Effector memory CD4-positive, alpha-beta T cell (primary cell): ENCODE measurements at places on chromosomes 6 and 20.

DNA sequence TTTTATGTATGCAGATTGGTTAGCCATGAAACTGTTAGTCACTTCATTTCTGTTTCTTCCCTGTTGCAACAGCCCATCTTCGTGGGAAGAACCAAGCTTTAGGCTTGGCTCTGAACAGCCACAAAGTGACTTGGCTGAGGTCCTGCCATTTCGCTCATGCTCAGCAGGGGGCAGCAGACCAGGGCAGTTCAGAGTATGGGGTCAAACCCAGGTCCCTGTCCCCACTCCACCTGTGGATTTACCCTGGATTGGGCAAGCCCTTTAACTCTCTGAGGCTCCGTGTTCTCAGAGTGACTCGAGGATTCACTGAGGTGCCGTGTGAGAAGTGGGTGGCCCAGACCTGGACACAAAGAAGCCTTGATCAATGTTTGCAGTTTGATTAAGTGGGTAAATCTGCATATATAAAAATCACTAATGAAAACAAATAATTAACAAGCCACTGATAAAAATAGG lies 19.8 kb upstream of the MAP1LC3A start:
- no peak for DNase-seq

DNA sequence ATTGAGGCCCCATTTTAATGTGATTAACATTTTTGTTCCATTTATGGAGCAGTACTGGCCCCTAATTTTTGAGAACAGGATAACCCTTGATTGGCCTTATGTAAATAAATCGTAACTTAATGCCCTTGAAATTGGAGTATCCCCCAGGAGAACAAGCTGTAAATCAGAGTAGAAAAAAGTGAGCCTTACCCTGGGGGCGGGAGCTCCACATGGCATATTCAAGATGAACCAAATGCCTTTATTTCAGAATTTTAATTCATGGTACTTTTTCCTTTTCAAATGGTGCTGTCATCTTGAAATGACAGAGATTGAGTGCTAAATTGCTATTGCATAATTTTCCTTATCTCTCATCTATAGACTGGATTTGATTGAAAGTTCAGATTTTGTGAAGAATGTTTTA lies 809.5 kb upstream of the FLRT3 start:
- no peak for DNase-seq

- DNase-seq: no peak
Measured at GRCh38 chr6:42078386-42078785, 28.1 kb downstream of the TAF8 start.

DNA sequence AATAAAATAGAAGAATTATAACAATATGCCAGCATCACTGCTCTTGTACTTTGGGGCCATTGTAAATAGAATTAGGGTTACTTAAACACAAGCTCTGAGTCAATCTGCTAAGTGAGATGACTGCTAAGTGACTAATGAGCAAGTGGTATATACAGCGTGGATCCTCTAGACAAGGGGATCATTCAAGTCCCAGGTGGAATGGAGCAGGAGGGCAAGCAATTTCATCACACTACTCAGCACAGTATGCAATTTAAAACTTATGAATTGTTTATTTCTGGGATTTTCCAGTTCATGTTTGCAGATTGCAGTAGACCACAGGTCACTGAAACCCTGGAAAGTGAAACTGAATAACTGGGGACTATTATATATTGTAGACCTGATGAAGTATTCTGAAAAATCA lies 235.3 kb downstream of the BTBD3 start:
- DNase-seq: no peak

DNA sequence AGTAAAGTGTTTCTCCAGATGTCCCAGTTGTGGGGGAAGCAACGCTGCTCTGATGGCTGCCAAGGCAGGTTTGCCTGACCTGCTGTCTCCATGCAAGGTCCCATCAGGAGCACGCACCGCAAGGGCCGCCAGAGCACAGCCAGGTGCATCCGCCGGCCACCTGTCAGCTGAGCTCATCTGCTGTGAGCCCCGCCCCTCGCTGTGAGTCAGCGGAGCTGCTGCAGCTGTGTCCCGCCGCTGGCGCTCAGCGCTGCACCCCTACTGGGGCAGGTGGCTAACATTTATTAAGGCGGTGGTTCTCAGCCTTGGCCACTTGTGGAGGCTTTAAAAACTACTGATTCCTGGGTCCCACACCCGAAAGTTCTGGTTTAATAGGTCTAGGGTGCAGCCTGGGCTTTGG lies 225.7 kb downstream of the UST start:
- no peak for DNase-seq

DNA sequence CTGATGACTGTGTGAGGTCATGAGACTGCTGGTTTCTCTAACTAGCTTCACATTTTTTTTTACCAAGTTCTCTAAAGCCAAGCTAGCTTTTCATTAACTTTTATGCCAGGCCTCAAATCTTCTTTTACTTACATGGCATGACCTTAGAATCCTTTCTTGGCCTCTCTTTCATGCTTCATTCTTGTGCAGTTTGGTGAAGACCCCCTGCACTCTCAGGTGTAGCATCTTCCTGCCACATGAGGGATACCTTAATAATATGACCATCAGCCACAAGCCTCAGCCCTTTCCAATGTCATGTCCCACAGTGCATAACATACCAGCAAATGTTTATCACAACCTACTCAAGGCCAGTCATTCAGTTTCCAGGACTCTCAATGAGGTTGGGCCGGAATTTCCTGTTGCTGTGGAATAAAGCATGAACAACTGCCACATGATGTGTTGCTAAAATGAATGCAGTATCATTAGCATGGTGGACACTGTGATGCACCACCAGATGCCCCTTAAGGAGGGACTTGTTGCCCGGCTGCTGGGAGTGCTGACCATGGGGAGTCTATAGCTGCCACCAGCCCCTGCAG lies 72.2 kb downstream of the RIN2 start:
- DNase-seq: no peak

GRCh38 chr20:59776626-59777330 lies 156.7 kb downstream of the SYCP2 start:
- no peak for DNase-seq

- no peak for DNase-seq
Measured at GRCh38 chr6:71531841-71532240, 243.2 kb downstream of the OGFRL1 start.
